ENCODE measurements at places on chromosomes 5 and 9.

- peaks cover 5% of the 10 kb centered on the region for H3K4me1 ChIP-seq
- no peaks in the 10 kb centered on the region for H3K27me3 ChIP-seq
- no peak for DNase-seq
- no peak overlapping the region for H3K27ac ChIP-seq
- H3K36me3 ChIP-seq, result no peaks in the 10 kb centered on the region
- H3K4me3 ChIP-seq, result no peak overlapping the region
Observed at GRCh38 chr5:150589862-150590601, 50.4 kb upstream of the SYNPO start.

DNA sequence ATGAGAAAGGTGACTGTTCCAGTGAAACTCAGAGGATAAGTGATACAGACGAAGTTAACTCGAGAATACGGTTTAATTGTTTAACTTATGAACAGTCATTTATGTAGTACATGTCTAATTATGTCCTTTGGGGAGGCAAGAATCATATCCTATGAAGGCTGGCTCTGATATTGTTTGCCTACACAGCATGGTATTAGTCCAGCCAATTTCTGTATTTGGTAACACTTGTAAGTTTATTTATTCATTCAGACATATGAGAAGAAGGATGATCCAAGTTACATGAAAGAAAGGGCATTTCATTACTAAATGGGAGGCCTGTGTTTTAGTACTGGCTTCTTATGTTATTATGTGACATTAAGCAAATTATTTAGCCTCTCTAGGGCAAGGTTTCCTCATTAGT is 199.7 kb downstream of the NNT start:
- no peak for DNase-seq
- no peaks in the 10 kb centered on the region for H3K27me3 ChIP-seq
- no peak overlapping the region for H3K4me3 ChIP-seq
- H3K4me1 ChIP-seq, result no peaks in the 10 kb centered on the region

DNA sequence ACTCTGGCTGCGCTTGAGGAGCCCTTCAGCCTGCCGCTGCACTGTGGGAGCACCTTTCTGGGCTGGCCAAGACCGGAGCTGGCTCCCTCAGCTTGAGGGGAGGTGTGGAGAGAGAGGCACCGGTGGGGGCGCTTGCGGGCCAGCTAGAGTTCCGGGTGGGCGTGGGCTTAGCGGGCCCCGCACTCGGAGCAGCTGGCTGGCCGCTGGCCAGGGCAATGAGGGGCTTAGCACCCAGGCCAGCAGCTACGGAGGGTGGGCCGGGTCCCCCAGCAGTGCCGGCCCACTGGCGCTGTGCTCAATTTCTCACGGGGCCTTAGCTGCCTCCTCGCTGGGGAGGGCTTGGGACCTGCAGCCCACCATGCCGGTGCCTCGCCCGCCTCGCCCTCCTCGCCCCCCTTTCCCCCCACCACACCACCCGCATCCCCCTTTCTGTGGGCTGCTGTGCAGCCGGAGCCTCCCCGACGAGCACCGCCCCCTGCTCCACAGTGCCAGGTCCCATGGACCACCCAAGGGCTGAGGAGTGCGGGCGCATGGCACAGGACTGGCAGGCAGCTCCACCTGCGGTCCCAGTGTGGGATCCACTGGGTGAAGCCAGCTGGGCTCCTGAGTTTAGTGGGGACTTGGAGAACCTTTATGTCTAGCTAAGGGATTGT is 954.5 kb downstream of the DTWD2 start:
- no peaks in the 10 kb centered on the region for H3K36me3 ChIP-seq
- no peaks in the 10 kb centered on the region for H3K27me3 ChIP-seq
- no peak overlapping the region for H3K27ac ChIP-seq
- no peak overlapping the region for H3K4me3 ChIP-seq
- H3K4me1 ChIP-seq, result no peaks in the 10 kb centered on the region

GRCh38 chr5:79729679-79730078 is 40.0 kb downstream of the CMYA5 start:
- H3K4me3 ChIP-seq, result no peak overlapping the region
- no peaks in the 10 kb centered on the region for H3K4me1 ChIP-seq
- no peaks in the 10 kb centered on the region for H3K27me3 ChIP-seq
- no peak for DNase-seq
- no peak overlapping the region for H3K27ac ChIP-seq

DNA sequence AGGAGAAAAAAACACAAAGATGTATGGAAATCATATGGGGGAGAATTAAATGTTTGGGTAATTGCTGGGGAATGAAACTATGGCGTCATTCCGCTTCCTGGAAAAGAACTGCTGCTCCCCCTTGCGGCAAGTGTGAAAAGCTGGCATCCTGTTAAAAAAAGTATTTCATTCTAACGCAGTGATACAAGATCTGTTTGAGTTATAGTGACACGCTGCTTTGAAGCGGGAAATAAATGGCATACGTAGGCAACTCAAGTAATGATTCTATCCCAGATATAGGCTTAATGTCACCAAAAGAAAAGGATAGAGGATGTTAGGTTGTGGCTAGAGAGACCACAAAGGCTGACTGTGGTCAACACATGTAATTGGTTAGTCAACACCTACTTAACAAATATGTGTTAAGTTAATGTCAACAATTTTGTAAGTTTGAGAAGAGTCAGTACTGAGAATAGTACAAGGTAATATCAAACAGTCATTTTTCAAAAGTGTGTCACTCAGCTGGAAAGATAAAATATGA is 70.2 kb upstream of the ALDH1A1 start:
- DNase-seq, result peak; percentile 33
- no peaks in the 10 kb centered on the region for H3K4me1 ChIP-seq
- H3K36me3 ChIP-seq, result no peaks in the 10 kb centered on the region
- no peak overlapping the region for H3K4me3 ChIP-seq
- H3K27ac ChIP-seq, result no peak overlapping the region

DNA sequence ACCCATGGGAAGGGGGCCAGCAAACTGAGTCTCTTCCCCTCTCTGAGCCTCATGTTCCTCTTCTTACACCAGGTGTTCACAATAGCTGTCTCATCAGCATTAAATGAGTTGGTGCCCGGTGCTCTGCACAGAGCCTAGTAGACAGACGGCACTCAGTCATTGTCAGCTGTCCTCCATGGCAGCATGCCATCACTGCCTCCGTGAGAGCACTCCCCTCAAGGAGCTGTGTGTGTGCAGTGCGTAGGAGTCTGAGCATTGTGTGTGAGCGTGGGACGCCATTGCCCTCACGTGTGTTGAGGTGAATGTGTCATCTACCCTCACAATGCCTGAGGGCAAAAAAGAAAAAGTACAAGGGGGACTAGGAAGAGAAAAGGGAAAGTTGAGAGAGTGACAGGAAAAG is 536.5 kb downstream of the CDK5RAP2 start:
- H3K36me3 ChIP-seq, result no peaks in the 10 kb centered on the region
- DNase-seq, result no peak
- 0 out of 2 replicates have a peak, but pooled peaks cover 1% of the 10 kb centered on the region for H3K4me1 ChIP-seq
- no peak overlapping the region for H3K4me3 ChIP-seq
- no peaks in the 10 kb centered on the region for H3K27me3 ChIP-seq

DNA sequence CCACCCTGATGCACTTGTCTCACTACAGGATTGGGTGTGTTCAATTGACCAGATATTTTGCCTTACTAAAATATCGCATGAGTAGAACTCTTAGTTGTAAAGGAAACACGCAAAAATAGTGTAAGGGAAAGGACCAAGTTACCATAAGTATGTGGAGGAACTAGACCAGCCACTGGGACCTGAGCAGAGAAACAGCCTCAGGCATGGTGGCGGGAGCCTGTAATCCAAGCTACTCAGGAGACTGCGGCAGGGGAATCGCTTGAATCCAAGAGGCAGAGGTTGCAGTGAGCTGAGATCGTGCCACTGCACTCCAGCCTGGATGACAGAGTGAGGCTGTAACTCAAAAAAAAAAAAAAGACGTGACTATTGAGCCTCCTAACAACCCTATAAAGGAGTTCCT is 117.9 kb upstream of the SPATA31C2 start:
- no peak overlapping the region for H3K4me3 ChIP-seq
- H3K27ac ChIP-seq, result no peak overlapping the region
- H3K27me3 ChIP-seq, result no peaks in the 10 kb centered on the region
- no peaks in the 10 kb centered on the region for H3K4me1 ChIP-seq
- no peak for DNase-seq

- no peak for DNase-seq
- no peak overlapping the region for H3K27ac ChIP-seq
- no peaks in the 10 kb centered on the region for H3K36me3 ChIP-seq
- peak overlapping the region; percentile 36 for H3K4me3 ChIP-seq
- H3K27me3 ChIP-seq, result no peaks in the 10 kb centered on the region
Observed at GRCh38 chr5:140157032-140157781, 17.8 kb upstream of the CYSTM1 start.

DNA sequence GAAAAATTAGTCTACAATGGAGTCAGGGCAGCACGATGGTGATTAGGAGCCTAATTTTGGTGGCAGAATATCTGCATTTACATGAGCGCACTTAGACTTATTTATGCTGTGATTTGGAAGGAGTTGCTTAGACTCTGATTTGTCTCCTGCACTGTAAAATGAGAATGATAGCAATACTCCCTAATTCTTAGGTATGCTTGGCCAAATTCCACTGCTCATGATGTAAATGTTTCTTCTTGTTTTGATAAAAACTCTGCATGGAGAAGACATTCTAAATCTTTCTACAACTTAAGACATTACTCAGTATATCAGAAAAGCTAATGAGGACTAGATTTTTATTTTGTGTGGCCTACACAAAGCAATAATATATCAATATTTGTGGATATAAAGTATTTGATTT is 205.4 kb downstream of the CDH18 start:
- H3K4me1 ChIP-seq, result no peaks in the 10 kb centered on the region
- no peaks in the 10 kb centered on the region for H3K27me3 ChIP-seq
- no peak overlapping the region for H3K4me3 ChIP-seq
- no peak for DNase-seq
- no peaks in the 10 kb centered on the region for H3K36me3 ChIP-seq

DNA sequence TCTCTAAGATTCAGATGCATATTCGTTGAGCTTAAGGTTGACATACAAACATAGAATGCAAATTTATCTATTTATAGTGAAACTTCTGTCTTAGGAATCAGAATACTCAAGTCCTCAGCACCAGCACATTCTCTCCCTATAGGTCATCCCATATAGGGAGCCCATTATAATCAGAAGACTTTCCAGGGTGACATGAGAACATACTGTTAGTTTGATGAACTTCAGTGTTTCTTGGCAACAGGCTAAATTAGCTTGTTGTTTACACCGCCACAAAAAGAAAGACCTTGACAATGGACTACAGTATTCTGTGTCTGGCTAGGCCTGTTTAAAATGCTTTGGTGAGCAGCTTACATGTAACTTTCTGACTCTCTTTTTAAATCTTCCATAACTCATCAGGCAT is 104.2 kb downstream of the TAF11L14 start:
- H3K4me3 ChIP-seq, result no peak overlapping the region
- DNase-seq, result no peak
- H3K27me3 ChIP-seq, result no peaks in the 10 kb centered on the region
- no peaks in the 10 kb centered on the region for H3K4me1 ChIP-seq
- no peak overlapping the region for H3K27ac ChIP-seq

DNA sequence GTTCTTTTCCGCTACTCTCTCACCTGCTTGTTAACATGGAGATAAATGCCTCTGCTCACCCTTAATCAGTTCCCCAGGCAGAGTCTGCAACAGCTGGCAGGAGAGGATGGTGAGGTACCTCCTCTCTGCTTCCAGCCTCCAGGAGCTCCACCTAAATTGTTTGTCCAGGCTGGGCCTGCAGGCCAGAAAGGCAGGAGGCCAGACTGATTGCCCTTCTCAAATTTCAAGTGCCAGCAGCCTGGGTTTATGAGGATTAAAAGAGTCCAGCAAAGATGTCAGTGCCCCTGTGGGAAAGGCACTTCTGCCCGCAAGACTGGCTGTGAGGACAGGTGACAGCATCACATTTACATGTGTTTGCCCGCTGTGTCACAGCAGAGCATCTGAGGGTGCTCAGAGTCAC is 19.8 kb downstream of the CORO2A start:
- no peaks in the 10 kb centered on the region for H3K36me3 ChIP-seq
- no peaks in the 10 kb centered on the region for H3K27me3 ChIP-seq
- H3K4me3 ChIP-seq, result no peak overlapping the region
- H3K27ac ChIP-seq, result no peak overlapping the region

DNA sequence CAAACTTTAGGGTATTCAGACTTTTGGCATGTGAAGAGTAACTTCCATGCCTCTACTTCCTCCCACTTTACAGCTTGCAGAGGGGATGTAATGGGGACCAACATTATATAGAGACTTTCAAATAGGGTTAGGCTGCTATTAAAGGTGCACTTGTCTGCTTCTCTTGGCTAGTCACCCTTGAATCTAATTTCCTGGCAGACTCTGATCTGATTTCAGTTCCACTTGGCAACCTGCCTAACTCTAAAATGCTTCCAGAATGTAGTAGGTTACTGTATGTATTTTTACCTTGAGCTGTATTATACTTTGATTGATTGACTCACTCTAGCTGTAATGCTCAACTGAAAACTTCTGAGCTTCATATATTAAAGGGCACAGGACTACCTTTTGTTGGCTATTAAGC is 693.4 kb downstream of the KCTD16 start:
- no peaks in the 10 kb centered on the region for H3K36me3 ChIP-seq
- no peaks in the 10 kb centered on the region for H3K4me1 ChIP-seq
- H3K27ac ChIP-seq, result no peak overlapping the region
- no peak for DNase-seq
- no peaks in the 10 kb centered on the region for H3K27me3 ChIP-seq

GRCh38 chr5:23235246-23235645 is 272.2 kb upstream of the PRDM9 start:
- no peak for DNase-seq
- H3K36me3 ChIP-seq, result no peaks in the 10 kb centered on the region
- H3K27ac ChIP-seq, result no peak overlapping the region
- H3K4me3 ChIP-seq, result no peak overlapping the region
- peaks cover 3% of the 10 kb centered on the region for H3K4me1 ChIP-seq

GRCh38 chr5:179906795-179907555 is 722 bp downstream of the TBC1D9B start:
- no peaks in the 10 kb centered on the region for H3K27me3 ChIP-seq
- peak overlapping the region; percentile 86 for H3K4me3 ChIP-seq
- peaks cover 7% of the 10 kb centered on the region for H3K36me3 ChIP-seq
- H3K27ac ChIP-seq, result no peak overlapping the region
- H3K4me1 ChIP-seq, result 0 out of 2 replicates have a peak, but pooled peaks cover 2% of the 10 kb centered on the region

GRCh38 chr5:98594098-98594497 is 179.4 kb upstream of the RGMB start:
- H3K36me3 ChIP-seq, result no peaks in the 10 kb centered on the region
- no peaks in the 10 kb centered on the region for H3K27me3 ChIP-seq
- H3K4me3 ChIP-seq, result no peak overlapping the region
- H3K27ac ChIP-seq, result no peak overlapping the region
- DNase-seq, result no peak
- H3K4me1 ChIP-seq, result no peaks in the 10 kb centered on the region

- H3K36me3 ChIP-seq, result no peaks in the 10 kb centered on the region
- no peak overlapping the region for H3K27ac ChIP-seq
- H3K4me3 ChIP-seq, result no peak overlapping the region
Observed at GRCh38 chr9:122186301-122186700, 26.6 kb downstream of the MORN5 start.

DNA sequence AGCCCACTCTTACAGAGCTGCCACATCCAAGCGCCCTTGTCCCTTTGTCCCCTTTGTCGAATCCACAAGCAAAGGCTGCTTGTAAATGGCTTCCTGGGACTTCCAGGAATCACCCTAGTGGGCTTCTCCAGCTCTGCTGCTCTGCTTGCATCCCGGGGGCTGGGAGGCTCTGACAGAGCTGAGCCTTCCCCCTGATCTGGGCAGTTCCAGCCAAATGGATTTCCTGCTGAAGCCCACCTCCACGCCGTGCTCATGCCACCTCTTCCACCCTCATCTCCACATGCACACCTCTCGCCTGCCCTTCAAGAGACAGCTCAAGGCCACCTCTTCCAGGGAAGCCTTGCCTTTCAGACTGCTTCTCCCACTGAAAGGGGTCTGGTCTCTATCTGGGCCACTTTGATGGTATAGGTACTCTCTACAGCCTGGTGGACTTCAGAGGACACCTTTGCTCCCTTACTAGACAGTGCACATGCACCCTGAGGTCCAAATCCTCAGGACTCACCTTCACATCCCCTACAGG is 106.2 kb downstream of the LHFPL2 start:
- no peaks in the 10 kb centered on the region for H3K36me3 ChIP-seq
- H3K27me3 ChIP-seq, result no peaks in the 10 kb centered on the region
- no peak overlapping the region for H3K4me3 ChIP-seq
- DNase-seq, result no peak
- no peak overlapping the region for H3K27ac ChIP-seq

All from iPS DF 6.9 (cell line).